ENCODE measurements at places on chromosomes 2 and 18.

DNA sequence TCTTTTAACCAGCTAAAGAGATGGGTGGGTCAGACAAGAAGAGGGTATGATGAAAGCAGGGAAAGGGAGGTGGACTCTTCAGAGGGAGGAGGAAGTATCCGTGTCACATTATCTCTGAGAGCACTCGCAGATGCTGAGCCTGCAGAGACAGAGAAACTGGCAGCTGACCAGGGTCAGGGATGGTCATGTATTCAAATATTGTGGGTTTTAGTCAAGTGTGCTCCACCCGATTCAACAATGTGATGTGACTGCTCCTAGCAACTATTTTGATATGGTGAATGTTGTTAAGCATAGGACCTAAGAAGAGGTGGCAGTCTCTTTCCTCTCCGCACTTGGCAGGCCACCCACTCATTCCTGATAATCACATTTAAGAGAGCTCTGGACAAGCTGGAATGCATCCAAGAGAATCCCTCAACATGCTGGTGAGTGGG is 1.3 kb upstream of the CLIP4 start:
- no peak for DNase-seq

DNA sequence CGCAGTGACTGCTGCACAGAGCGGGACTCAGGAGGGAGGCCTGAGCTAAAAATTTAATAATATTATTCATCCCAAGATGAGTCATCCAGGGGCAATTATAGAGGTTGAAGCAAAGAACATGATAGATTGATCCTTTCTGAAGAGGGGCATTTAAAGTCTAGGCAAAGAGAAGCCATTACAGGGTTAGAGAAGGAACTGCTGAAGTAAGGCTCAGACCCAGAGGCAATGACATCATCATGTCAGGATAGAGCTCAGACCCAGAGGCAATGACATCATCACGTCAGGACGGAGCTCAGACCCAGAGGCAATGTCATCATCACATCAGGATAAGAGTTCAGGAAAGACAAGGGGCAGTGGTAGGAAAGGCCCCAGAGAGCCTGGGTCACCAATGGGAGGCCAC is 184.0 kb downstream of the TMEM18 start:
- no peak for DNase-seq

- DNase-seq: no peak
Observed at GRCh38 chr18:43642727-43643330, 365.5 kb upstream of the SYT4 start.

GRCh38 chr2:231663458-231664212 is 44.7 kb upstream of the PTMA start:
- no peak for DNase-seq

DNA sequence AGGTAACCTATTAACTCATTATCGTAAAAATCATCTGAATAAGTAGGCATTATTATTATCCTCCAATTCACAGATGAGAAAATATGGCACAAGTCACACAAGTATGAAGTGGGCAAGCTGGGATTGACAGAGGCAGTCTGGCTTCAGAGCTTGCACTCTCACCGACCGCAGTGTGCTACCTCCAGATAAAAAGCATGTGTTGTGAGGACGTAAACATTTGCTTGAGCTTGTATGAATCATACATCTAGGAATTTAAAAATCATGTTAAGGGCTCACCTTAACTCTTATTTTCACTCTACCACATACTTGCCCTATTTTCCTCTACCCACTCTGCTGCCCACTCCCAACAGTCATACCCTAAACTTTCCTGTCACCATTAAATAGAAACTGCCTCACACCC is 65.3 kb upstream of the AMMECR1L start:
- no peak for DNase-seq

- DNase-seq: no peak
Observed at GRCh38 chr2:12858786-12859185, 142.1 kb downstream of the TRIB2 start.

- DNase-seq: no peak
Observed at GRCh38 chr2:224151680-224152310, 112.7 kb upstream of the SERPINE2 start.

GRCh38 chr2:121524685-121525425 is 5.8 kb upstream of the RNU4ATAC start:
- DNase-seq: no peak

GRCh38 chr2:189661957-189662321 is 680 bp downstream of the ASNSD1 start:
- no peak for DNase-seq

DNA sequence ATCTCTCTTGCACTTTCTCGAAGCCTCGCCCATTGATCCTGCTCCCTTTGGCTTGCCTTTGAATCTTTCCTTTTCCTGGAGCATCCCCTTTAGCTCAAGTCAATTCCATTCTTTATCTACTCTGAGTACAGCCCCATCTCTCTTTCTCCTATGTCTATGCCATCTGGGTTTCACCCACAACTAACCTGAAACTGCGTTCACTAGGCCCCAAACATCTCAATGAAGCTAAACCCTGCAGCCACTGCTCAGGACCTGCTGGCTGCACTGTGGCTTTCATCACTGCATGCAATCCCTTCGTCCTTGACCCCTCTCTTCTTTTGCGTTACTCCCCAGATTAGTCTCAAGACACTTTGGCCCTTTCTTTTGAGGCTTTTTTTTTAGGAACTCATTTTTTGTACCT is 81.6 kb upstream of the CYRIA start:
- DNase-seq: no peak

GRCh38 chr2:219844401-219845091 is 217.1 kb downstream of the SLC4A3 start:
- no peak for DNase-seq

- no peak for DNase-seq
Observed at GRCh38 chr18:31041271-31042083, 1.1 kb downstream of the DSC3 start.

DNA sequence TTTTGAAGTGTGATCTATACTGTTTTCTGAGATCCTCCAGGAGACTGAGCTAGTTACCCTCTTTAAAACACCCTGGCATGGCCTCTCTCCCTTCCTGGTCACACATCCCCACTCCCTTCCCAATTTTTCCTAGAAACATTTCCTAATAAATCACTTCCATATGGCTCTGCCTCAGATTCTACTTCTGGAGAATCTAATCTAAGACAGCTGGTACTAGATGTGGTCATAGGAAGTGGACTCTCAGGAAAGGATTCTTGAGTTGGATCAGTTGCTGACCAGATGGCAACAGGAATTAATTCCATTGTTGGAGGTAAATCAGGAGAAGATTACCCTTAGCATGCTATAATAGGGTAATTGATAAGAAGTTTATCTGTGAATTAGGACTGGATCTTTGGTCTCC is 310.5 kb downstream of the SATB2 start:
- DNase-seq: peak; percentile 40

DNA sequence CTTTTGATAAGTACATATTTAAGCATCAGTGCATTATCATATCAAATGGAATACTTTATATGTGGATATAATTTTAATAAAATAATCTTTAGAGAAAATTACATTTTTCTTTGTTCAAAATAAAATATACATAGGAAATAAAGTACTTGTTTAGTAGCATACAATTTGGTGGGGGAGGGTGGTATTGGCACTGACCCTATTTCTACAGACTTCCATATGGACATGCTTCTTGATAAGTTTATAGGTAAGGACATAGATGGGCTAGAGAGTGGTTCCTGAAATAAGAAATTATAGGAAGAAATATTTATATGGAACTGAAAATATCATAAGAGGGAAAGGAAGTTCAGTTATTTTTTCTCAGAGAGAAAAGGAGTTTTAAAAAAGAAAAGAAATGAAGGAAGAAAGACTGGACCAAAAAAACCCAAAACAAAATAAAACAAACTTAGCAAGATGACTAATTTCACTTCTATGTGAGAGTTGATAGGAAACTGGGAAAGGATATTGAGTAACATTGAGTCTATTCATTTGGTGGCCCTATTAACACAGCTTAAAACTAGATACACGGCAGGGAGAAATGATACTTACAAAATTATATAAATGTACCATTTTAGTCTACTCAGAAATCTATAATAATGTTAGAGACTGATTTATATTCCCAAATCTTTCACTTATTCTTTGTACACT is 505.9 kb downstream of the ERBB4 start:
- DNase-seq: no peak

- no peak for DNase-seq
Observed at GRCh38 chr2:70888923-70889715, 46.6 kb upstream of the ATP6V1B1 start.

DNA sequence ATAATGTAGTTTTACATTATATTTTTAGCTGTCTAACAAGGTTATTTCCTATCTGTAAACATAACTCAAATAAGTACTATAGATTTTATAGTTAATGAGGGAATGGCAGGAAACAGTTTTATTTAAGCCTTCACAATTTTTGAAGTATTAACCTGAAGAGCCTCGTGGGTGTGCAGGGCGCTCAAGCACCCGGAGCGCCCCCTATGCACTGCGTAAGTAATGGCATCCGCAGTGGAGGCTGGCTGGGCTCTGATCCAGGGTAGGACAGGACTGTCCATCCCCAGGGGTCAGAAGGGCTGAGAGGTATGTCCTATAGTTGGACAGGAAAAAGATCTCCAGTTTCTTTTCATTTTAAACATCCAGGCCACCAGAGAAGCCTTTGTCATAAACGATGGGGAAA is 8.2 kb upstream of the GBX2 start:
- no peak for DNase-seq
